NCI-H345 (cell line): ENCODE measurements at places on chromosomes 6 and 20.

DNA sequence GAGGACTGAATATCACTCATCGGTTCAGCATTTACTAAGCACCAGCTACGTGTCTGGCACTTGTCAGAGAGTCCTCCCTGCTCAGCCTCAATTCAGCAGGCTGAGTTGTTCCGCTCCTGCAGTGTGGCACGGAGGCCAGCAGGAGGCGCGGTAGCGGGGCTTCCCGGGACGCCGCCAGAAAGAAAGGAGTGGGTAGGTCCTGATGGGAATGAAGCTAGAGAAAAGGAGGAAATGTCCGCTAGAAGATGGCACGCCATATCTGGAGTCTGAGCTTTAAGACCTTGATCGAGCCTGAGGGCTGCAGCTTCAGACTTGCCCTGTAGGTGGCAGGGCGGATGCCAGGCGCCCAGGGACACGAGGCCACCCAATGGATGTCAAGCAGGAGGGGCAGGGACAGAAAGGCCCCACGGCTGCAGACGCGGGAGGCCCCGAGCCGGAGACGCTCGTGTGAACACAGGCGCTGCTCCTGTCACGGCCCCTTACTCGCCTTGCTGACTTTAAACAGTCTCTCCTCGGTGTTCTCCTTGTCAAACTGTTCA is 18.7 kb downstream of the SERPINB6 start:
- DNase-seq = no peak

GRCh38 chr20:56506103-56506502 is 18.4 kb upstream of the FAM209A start:
- no peak for DNase-seq

- DNase-seq = no peak
Measured at GRCh38 chr6:45637611-45638257, 260.0 kb upstream of the SUPT3H start.

DNA sequence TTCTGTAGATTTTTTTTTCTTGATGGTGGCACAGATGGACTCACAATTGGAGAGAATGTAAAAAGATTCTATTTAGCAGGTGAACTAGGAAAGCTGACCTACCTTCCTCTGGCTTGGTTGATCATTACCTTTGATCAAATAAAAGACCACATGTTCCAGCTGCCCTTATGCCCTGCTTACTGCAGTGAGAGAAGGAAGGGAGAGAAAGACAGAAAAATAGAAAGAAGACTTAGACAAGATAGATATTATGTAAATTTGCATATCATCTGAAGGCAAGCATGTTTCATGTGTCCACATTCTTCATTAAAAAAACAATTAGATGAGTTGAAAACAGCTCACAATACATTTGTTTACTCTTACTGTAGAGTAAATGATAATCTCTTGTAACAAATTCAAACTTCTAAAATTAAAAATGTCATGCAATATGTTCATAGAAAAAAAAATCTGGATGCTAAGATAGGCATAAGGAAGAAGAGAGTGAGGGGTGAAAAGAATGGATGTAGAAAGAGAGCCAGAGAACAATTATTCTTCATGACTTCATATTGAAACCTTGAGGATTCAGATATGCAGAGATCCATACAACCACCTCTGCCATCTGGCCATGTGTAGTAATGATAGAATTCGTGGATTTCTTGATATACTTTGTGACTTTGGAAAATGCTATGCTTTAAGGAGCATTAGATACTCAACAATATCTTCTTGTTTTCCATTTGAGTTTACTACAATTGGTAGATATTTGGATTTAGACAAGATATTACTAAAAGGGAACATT is 71.7 kb downstream of the RFX6 start:
- DNase-seq = no peak

DNA sequence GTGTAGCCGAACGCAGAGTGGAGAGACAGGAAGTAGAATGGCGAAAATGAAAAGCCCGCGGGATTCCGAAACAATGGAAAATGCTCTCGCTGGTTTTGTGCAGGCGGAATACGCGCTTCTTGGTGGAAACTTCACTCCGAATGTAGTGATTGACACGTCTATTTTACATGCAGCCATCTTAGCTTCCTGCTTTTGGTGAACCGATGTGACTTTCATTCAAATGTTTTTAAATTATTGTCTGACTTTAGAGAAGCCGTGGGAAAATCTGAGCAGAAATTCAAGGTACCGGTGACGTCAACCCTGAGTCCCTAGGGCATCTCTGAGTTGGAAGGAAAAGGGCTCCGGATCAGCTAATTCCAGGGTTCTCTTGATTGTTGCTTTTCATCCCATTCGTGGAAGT is 11.4 kb downstream of the GPX5 start:
- DNase-seq = no peak

DNA sequence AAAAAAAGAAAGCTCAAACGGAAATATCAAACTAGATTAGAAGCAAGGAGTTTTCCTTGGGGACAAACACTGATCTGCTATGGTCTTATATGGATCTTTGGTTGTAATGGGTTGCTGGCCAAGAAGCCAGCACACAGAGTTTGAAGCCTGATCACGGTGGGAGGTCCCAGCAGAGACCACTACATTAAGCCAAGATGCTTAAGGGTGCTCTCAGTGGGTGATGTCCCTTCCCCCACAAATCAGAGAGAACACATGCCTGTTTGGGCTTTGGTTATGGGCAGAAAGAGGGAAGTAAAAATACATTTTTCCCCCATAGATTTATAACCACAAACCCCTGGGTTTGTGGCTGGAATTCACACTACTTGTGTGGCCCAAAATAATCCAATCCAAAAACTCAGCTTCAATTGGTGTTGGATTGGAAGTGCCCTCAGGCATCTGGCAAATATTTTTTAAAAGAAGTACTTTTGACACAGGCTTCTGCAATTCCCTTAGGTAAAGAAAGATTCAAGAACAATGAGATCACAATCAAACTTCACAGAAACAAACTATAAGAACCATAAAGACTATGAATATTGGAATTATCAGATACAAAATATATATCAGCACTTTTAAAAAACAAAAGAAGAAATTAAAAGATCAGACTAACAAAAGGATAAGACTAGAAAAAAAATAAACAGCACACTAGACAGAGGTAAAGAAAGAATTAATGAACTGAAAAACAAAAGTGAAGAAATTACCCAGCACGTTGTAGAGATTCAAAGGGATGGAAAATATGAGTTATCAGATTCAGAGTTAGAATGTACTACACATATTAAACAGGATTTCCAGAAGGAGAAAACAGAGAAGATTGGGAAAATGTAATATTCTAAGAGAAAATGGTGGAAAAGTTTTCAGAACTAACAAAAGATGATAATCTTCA is 44.7 kb downstream of the ESF1 start:
- DNase-seq = no peak

DNA sequence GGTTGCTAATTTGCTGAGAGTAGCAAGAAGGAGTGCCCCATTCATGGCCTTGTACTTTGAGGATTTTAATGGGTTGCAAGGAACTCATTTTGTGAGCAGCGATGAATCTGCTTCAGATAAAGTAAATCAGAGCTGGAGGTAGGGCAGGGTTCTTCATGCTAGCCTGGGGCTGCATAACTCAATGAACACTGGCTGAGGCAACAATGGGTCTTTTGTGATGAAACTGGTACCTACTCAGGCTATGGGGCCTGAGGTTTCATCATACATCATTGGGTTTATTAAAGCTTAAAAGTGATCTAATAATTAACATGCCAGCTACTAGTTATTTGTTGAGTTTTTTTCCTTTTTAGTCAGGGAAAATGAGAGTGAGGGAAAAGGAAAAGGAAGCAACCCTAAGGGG is 106.9 kb downstream of the FAM50B start:
- DNase-seq = no peak

GRCh38 chr6:157535340-157536222 is 154.6 kb downstream of the ZDHHC14 start:
- DNase-seq = no peak

GRCh38 chr20:44208770-44209169 is 1.8 kb downstream of the OSER1 start:
- DNase-seq = no peak

DNA sequence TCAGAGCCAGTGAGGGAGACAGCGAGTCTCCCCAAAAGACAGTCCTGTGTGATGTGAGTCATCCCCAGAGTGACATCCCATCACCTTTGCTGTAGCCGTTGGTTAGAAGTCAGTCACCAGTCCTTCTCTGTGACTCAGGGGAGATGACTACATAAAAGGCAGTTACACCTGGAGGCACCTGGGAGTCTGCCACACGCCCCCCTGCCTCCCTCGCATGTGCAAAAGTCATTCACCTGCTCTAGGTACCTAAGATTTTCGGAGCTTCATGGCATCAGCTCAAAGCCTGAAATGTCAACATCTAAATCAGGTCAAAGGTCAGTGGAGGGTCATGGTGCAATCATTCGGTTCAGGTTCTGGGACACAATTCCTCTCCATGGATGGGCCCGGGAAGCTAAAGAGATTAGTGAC is 50.3 kb downstream of the PRR18 start:
- no peak for DNase-seq

- no peak for DNase-seq
Measured at GRCh38 chr6:25735261-25735660, 19.3 kb upstream of the SLC17A4 start.

GRCh38 chr20:49400410-49400809 is 82.1 kb downstream of the KCNB1 start:
- no peak for DNase-seq

DNA sequence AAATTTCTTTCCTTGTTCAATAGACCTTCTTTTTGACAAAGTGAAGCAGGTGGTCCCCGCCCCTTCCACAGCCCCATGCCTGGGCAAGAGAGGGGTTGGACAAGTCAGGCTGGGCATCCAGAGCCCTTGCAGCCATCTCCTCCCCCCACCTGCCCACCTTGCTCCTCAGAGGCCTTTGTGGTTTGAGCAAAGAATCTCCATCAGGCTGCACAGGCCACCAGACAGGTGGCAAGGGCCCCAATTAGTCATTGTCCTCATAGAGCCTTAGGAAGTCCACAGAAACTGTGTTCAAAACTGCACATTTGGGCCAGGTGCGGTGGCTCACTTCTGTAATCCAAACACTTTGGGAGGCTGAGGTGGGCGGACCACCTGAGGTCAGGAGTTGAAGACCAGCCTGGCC is 1.5 kb upstream of the MAPK13 start:
- no peak for DNase-seq

GRCh38 chr6:169240125-169240524 is 13.5 kb downstream of the THBS2 start:
- no peak for DNase-seq

GRCh38 chr20:22511943-22512910 is 72.1 kb downstream of the FOXA2 start:
- DNase-seq = peak; percentile 86

DNA sequence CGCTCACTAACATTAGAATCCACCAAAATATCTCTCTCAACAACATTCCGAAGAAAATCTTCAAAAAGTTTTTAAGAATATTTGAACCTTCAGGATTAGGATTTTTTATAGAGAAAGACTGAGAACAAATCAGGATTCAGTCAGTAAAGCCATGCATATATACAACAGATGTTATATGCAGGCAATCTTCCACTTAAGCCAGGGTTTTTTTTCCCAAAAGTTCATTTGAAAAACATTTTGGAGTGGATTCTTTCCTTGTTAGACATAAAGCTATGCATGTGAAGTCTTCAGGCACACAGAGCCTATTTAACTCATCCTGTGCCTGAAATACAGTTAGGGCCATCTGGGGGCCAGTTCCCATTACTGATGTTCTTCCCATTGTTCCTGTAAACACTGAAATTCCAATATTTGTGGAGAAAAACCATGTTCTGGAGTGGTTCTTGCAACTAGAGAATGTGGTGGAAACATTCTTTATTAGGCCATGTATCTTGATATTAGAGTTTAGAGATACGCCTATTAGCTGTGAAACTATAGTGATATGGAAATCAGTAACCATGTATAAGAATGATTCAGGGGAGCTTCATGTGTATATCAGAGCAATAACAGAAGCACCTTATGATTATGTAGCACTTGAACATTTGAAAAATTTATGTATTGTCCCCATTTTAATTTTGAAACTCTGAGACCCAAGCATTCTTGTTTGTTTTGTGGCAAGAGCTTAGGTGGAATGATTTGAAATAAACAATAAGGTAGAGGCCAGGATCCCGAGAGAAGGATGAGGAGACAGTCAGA is 61.7 kb downstream of the PLEKHG1 start:
- DNase-seq = no peak

- DNase-seq = no peak
Measured at GRCh38 chr20:17229256-17229655, 2.4 kb downstream of the PCSK2 start.

DNA sequence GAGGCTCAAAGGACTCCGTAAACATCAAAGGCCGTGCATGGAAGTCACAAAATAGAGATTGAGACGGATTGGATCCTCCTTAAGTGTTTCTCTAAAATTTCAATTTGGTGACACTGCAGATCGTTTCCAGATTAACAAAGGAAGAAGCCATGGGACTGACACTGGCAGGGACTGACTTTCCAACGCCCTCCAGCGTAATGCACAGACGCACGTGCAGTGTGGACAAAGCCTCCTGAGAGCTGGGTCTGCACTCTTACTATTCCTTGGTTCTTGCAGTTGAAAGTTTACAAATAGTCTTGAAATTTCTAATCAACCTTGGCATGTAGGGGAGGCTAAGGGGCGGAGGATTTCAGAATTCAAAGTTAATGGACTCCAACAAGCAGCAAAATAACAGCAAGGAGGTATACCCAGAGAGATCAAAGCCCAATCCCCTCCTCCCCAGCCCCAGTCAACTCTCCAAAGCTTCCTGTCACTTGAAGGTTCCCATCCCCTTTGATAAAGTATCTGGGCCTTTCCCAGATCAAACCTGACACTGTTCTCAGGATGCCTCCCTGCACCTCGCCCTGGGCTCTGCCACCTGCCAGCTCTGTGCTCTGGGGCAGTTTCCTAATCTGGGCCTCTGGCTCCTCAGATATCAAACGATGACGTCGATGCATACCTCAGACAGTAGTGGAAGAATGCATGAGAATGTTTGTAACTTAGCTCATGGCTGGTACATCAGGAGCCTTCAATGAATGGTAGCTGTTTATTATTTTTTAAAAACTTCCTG is 106.5 kb upstream of the TRAF3IP2 start:
- peak; percentile 13 for DNase-seq

GRCh38 chr6:132461958-132462357 is 51.0 kb downstream of the STX7 start:
- DNase-seq = no peak

GRCh38 chr6:19851241-19852089 is 14.3 kb downstream of the ID4 start:
- peak; percentile 75 for DNase-seq

DNA sequence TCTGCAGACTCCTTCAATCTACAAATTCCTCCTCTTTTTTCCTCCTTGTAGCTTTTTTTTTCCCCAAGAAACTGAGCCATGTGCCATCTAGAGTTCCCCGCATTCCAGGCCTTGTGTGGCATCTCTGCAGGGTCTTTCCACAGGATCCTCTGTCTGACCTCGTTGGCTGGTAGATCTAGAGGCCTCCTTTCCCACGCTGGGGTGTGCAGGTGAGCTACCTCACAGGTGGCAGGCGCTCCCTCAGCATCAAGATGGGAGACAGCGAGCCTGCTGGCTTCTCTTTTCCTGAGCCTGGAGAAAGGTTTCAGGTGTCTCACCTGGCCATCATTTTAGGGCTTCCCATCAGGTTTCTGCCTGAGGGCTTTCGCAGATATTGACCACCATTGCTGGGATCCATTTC is 9.6 kb upstream of the NELFCD start:
- no peak for DNase-seq

GRCh38 chr6:137862419-137863090 is 4.5 kb upstream of the TNFAIP3 start:
- DNase-seq = no peak

- DNase-seq = no peak
Measured at GRCh38 chr6:10507715-10508114, 13.4 kb upstream of the GCNT2 start.

GRCh38 chr6:6351511-6352025 is 31.1 kb upstream of the F13A1 start:
- DNase-seq = no peak

GRCh38 chr20:22921595-22922421 is 113.3 kb upstream of the SSTR4 start:
- no peak for DNase-seq
